Lower lobe of right lung (tissue), 2 donors: ENCODE measurements at places on chromosomes 2 and 18. TPM values are rescaled to one million over a fixed set of nuclear protein-coding genes. Genes with fewer than 3 reads are reported as not detected.

DNA sequence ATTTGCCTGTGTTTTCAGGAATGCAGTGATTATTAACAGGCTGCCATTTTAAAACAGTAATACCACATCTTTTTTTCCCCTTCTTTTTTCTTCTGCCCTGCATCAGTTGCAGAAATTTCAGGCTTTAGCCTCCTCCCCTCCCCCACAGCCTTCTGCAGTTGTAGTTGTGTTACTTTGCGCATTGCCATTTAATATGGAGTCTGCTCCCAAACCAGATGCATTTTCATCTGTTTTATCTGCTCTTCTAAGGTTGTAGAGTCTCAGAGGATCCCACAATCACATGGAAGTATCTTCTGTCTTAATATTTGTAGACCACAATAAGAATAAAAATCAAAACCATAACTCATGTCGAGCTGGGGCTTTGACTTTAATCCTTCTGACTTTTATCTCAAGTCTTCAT lies 3.8 kb downstream of the ASXL3 start:
- peaks cover 12% of the 10 kb centered on the region for H3K27me3 ChIP-seq
- H3K36me3 ChIP-seq, result no peaks in the 10 kb centered on the region
- no peak overlapping the region for H3K27ac ChIP-seq
- H3K4me1 ChIP-seq, result no peaks in the 10 kb centered on the region
- H3K4me3 ChIP-seq, result no peak overlapping the region

DNA sequence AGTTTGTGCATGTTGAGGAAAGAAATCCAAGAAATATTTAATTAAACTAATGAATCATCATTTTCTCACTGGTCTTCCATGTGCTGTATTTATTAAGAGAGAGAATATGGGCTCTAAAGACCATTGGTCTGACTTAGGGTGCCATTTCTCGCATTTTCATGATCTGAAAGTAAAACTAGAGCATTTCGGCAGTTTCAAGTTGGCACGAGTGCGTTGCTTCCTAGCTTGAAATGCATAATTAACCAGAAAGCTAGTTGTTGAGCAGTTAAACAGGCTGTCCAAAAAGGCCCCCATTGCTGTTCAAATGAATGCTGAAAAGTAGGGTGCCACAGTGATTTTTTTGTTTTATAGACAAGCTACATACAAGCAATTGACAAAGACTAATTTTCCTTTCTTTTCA lies 47.4 kb downstream of the SLC8A1 start:
- no peak for DNase-seq
- H3K36me3 ChIP-seq, result no peaks in the 10 kb centered on the region
- H3K27me3 ChIP-seq, result no peaks in the 10 kb centered on the region
- H3K4me3 ChIP-seq, result no peak overlapping the region

The PCARE gene
- total RNA-seq, result 0.95 TPM

DNA sequence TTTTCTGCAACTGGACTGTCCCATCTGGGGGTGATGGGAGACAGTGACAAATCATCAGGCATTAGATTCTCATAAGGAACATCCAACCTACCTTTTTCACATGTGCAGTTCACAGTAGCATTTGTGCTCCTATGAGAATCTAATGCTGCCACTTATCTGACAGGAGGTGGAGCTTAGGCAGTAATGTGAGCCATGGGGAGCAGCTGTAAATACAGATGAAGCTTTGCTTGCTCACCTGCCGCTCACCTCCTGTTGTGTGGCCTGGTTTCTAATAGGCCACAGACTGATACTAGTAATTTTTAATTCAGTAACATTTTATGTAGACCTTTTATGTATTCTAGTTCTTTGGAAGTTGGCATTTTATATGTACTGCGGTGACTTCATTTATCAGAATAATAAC lies 180.1 kb upstream of the SPOPL start:
- no peak overlapping the region for H3K27ac ChIP-seq
- H3K4me3 ChIP-seq, result no peak overlapping the region
- H3K36me3 ChIP-seq, result no peaks in the 10 kb centered on the region
- DNase-seq, result no peak
- H3K27me3 ChIP-seq, result no peaks in the 10 kb centered on the region

DNA sequence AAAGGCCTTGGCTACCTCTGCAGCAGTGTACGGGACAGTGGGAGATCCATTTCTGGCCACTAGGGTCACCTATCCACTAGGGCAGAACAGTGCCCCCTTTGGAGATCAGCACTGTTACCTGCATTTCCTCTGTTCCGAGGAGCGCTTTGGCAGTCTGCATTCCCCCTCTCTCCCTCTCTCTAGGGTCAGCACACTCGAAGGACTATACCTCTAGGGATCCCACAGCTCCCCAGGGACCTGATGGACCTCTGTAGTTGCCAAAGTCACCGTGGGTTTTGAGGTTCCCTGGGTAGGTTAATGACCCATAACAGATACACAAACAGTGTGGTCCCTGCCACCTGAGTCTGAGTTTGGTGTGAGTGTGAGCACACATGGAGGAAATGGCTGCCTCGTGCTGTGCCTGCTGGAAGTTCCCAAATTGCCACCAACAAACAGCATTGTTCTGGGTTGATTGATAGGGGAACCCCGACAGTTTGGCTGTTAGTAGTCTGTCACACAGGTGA lies 99.8 kb upstream of the VWC2L start:
- H3K27ac ChIP-seq, result no peak overlapping the region
- H3K36me3 ChIP-seq, result no peaks in the 10 kb centered on the region
- H3K4me3 ChIP-seq, result no peak overlapping the region
- H3K27me3 ChIP-seq, result no peaks in the 10 kb centered on the region
- no peak for DNase-seq
- H3K4me1 ChIP-seq, result no peaks in the 10 kb centered on the region

The DCDC2C gene
- total RNA-seq, result not detected

DNA sequence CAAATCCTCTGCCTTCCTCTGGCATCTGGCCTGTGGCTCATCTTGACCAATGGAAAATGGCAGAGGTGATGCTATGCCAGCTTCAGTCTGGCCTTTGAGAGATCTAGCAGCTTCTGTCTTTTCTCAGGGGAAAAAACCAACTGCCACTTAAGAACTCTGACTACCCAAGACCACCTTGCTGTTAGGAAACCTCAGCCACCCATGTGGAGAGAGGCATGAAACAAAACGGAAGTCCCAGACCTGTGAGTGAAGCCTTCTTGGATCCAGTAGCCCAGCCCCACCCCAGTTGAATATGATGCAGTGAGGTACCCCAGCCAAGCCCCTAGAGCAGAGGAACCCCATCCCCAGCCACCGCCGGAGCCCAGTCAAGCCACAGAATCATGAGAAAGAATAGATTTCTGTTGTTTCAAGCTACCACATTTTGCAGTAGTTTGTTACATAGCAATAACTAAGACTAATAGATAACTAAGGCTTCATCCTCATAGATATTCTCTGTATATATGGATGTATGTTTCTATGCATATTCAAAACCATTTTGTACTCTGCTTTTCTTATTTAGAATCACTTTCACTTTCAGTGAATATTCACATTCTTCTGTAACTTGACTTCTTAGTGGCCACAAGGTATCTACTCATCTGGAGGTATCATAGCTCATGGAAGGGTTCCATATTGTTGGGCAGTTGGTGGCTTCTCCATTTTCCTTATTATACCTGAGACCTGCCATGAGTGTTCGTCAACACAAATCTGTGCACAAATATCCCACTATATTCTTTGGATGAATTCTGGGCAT lies 142.1 kb downstream of the FBXO15 start:
- H3K4me3 ChIP-seq, result no peak overlapping the region
- no peak overlapping the region for H3K27ac ChIP-seq
- no peaks in the 10 kb centered on the region for H3K27me3 ChIP-seq
- no peaks in the 10 kb centered on the region for H3K36me3 ChIP-seq
- no peak for DNase-seq
- H3K4me1 ChIP-seq, result no peaks in the 10 kb centered on the region

The CAPN14 gene
- total RNA-seq, result 0.15 TPM

DNA sequence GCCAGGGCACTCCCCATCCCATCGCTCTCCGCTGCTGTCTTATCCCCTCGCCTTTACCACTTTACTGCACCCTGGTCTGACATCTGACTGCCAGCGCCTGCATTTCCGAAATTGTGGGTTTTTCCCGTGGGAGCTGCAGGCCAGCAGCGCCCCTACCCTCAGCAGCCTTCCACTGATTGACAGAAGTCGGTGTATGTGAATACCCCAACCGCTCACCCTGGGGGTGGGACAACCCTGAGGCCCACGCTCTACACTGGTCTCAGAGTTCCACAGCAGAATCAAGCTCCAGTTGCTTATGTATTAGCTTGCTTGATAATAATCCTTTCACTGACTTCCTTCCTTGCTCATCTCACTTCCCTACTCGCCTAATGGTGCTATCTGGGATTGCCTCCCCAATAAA lies 62.0 kb downstream of the POLE4 start:
- no peak overlapping the region for H3K4me3 ChIP-seq
- no peaks in the 10 kb centered on the region for H3K36me3 ChIP-seq
- DNase-seq, result no peak
- no peaks in the 10 kb centered on the region for H3K27me3 ChIP-seq

DNA sequence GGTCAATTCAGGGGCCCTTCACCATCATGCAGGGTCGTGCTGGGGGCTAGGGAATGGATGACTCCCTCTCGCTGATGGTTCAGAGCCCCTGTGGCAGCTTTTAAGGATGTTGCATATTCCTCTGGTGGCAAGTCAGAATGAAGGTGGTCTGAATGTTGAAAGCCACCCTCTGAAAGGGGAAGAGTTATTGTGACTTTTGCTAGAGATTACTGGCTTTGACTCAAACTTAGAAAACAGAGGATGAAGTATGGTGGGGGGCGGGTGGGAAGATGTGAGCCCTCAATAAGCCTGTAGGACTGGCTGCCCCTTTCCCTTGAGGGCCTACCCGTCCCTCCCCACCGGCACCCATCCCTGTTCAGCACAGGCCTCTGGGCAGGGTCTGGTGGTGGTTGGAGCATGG lies 23.2 kb downstream of the MC2R start:
- no peak overlapping the region for H3K4me3 ChIP-seq
- H3K4me1 ChIP-seq, result no peaks in the 10 kb centered on the region
- no peaks in the 10 kb centered on the region for H3K27me3 ChIP-seq
- no peaks in the 10 kb centered on the region for H3K36me3 ChIP-seq

DNA sequence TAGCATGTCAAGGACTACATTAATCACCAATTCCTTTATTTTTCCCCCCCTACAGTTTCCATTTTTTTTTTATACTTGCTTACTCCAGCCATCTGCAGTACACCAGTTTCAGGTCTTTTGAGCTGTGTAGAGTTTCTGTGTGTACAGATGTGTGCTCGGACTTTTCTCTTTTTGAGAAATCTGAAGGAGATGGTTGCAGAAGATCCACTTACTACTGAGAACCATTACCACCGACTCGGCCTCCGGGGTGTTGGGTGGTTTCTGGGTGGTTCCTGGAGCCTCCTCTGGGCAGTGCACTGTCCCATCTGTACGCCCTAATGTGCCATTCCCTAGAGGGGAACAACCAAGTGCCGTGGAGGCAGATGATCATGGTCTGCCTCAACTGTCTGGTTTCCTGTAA lies 15.4 kb upstream of the LYPD6B start:
- H3K4me3 ChIP-seq, result no peak overlapping the region
- H3K27ac ChIP-seq, result no peak overlapping the region
- H3K36me3 ChIP-seq, result no peaks in the 10 kb centered on the region
- peaks cover 18% of the 10 kb centered on the region for H3K4me1 ChIP-seq
- DNase-seq, result no peak

The ITPRIPL1 gene
- total RNA-seq, result 1.9 TPM

- no peak for DNase-seq
- H3K4me1 ChIP-seq, result no peaks in the 10 kb centered on the region
- no peaks in the 10 kb centered on the region for H3K36me3 ChIP-seq
- no peak overlapping the region for H3K4me3 ChIP-seq
- no peak overlapping the region for H3K27ac ChIP-seq
Observed at GRCh38 chr2:75820693-75821092, 110.0 kb upstream of the GCFC2 start.

The SETBP1 gene
- total RNA-seq, result 25.8 TPM

GRCh38 chr2:209907746-209908145 lies 94.7 kb upstream of the RPE start:
- H3K27me3 ChIP-seq, result no peaks in the 10 kb centered on the region
- H3K36me3 ChIP-seq, result no peaks in the 10 kb centered on the region
- H3K4me1 ChIP-seq, result no peaks in the 10 kb centered on the region
- no peak overlapping the region for H3K4me3 ChIP-seq
- H3K27ac ChIP-seq, result no peak overlapping the region

DNA sequence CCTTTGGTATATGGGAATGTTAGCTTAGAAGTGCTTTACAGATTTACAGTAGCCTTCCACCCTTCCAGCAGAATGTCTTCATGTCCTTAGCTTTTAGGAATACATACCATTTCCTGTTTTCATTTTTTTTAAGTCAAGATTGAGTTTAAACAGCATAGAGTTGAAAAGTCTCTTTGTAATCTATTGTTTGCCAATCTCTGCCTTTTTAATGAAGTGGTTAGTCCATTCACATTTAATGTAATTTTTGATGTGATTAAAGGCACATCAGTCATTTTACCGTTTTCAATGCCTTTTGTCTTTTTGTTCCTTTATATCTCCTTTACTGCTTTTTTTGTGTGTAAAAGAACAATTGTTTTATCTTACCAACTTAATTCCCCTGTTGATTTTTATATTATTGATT lies 233.4 kb upstream of the SMIM21 start:
- no peaks in the 10 kb centered on the region for H3K36me3 ChIP-seq
- H3K27me3 ChIP-seq, result no peaks in the 10 kb centered on the region
- no peak overlapping the region for H3K27ac ChIP-seq
- no peaks in the 10 kb centered on the region for H3K4me1 ChIP-seq
- H3K4me3 ChIP-seq, result no peak overlapping the region

GRCh38 chr2:201909348-201909747 lies 103.0 kb downstream of the CDK15 start:
- no peak for DNase-seq
- no peak overlapping the region for H3K27ac ChIP-seq
- no peaks in the 10 kb centered on the region for H3K27me3 ChIP-seq
- peaks cover 6% of the 10 kb centered on the region for H3K4me1 ChIP-seq
- H3K4me3 ChIP-seq, result no peak overlapping the region
- H3K36me3 ChIP-seq, result no peaks in the 10 kb centered on the region

The ALK gene
- 1.1 TPM for total RNA-seq

DNA sequence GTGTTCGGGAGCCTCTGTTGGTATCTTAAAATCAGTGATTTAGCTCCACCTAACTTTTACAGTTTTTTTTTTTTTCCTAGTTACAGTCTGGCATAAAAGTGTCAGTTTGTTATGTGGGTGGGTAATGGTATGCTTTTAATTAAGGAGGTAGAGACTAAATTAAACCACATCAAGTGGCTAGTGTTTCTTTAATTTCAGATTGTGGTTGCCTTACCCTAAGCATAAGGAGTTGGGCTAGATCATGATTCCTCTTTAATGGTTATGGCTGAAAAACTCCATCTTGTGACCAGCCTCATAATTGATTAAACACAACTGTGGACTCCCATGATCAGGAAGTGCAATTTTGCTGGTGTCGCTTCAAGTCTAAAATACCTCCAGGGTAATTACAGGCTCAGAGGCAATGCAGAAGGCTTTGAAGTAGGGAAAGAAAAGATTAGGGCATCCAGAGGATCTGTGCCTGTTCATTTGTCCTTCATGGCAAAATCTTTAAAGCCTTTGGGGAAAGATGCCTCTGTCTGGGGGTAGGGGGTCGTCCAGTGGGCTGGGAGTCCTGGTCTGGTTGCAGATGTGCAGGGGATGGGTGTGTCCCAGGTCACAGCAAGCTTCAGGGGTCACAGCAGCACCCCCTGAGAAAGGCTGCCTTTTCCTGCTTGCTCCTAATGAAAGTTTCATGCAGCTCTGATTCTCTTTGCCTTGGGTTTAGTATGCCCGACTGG lies 579.2 kb downstream of the BCL11A start:
- H3K4me3 ChIP-seq, result no peak overlapping the region
- no peaks in the 10 kb centered on the region for H3K36me3 ChIP-seq
- H3K4me1 ChIP-seq, result no peaks in the 10 kb centered on the region
- no peak for DNase-seq
- H3K27ac ChIP-seq, result no peak overlapping the region
- no peaks in the 10 kb centered on the region for H3K27me3 ChIP-seq

GRCh38 chr18:62328586-62329525 lies 3.7 kb downstream of the TNFRSF11A start:
- H3K27ac ChIP-seq, result no peak overlapping the region
- DNase-seq, result no peak
- peaks cover 60% of the 10 kb centered on the region for H3K4me1 ChIP-seq
- H3K4me3 ChIP-seq, result no peak overlapping the region

The REG3A gene
- not detected for total RNA-seq

The AQP12A gene
- not detected for total RNA-seq
